ENCODE measurements at places on chromosomes 16 and 17. TPM values are rescaled to one million over a fixed set of nuclear protein-coding genes. Genes with fewer than 3 reads are reported as not detected.
A peak's percentile ranks its signal among the peaks of the same experiment; 100 is the strongest.

Gene CD7
- 635 TPM for total RNA-seq

Gene VAT1
- total RNA-seq = 34.7 TPM

Gene ADAM11
- 0.17 TPM for total RNA-seq

Gene SLC43A2
- 0.14 TPM for total RNA-seq

Gene TP53TG3B
- not detected for total RNA-seq

Gene IL17C
- total RNA-seq = not detected

Gene SLFN14
- not detected for total RNA-seq

Gene SLC13A2
- total RNA-seq = not detected

DNA sequence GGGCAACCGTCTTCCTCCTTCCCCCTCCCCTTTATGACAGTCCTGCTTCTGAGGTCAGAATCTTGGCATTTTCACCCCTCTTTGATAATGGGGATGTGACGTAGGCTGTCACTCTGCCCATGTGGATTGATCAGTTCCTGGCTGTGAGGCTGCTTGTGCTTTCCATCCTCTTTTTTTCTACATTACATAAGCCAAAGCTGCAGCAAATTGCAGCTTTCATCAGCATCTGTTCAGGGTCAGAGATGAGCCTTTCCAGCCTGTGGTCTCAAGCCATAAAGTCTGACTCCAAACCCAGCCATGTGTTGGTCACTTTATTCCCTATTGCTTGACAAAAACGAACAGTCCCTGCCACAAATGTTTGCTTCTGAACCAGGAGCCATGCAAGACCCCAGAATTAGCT lies 535.1 kb downstream of the CDH11 start:
- no peak overlapping the region for H3K4me3 ChIP-seq
- no peaks in the 10 kb centered on the region for H3K36me3 ChIP-seq
- H3K4me1 ChIP-seq = no peaks in the 10 kb centered on the region
- DNase-seq = no peak

DNA sequence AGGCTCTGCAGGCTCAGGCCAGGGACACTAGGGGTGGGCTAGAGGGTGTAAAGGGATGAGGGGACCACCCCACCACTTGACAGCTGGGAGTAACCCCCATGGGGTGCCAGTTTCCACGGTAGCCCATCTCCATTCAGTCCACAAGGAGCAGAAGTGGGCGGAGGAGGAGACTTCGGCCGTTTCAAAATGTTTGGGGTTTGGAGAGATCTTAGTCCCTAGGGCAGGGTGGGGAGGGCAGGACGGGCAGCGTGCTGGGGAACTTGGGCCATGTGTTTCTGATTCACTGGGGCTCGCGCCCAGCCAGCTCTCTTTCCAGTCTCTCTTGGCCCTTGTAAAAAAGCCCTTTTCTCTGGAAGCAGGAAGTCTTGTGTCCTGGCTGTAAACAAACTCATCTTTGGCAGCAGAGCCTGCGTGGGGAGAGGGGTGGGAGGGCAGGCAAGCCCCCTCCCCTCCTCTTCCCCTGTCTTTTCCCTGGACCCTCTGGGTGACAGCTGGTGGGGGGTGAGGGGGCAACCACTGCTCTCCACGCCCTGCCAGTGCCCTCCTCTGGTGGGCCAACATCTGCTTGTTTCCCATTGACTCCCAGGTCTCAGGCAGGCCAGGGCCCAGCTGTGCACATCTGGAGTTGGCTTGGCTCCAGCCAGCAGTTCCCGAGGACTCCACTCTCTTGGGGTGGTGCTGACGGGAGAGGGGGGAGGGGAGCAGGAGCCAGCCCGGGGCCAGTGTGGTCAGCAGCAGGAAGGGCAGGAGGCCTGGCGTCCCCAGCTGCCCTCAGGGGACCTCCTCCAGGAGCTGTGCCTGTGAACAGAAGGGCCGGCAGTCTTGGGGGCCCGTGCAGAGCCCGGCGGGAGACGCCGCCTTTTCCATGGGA lies 8.1 kb downstream of the CYGB start:
- H3K4me3 ChIP-seq = no peak overlapping the region
- no peak overlapping the region for H3K27ac ChIP-seq
- H3K36me3 ChIP-seq = no peaks in the 10 kb centered on the region
- no peaks in the 10 kb centered on the region for H3K27me3 ChIP-seq

DNA sequence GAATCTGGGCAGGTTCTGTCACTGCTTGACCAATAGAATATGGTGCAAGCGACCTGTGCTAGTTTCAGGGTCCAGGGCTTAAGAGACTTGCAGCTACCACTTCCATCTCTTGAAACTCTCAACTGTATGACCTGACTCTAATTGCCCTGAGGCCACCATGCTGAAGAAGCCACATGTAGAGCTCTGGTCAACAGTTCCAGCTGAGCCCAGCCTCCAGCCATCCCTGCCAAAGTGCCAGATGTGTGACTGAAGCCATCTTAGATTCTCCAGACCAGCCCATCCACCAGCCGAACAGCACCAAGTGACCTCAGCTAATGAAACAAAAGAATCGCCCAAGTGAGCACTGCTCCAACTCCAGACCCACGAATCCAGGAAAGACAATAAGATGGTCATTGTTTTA lies 3.4 kb upstream of the MT2A start:
- H3K4me1 ChIP-seq = peaks cover 36% of the 10 kb centered on the region
- DNase-seq = no peak
- H3K27ac ChIP-seq = no peak overlapping the region
- no peak overlapping the region for H3K4me3 ChIP-seq

GRCh38 chr17:79836972-79837887 lies 2.0 kb downstream of the CBX4 start:
- H3K27ac ChIP-seq = no peak overlapping the region
- H3K4me1 ChIP-seq = peaks cover 53% of the 10 kb centered on the region
- peak overlapping the region; percentile 88 for H3K4me3 ChIP-seq
- peaks cover 21% of the 10 kb centered on the region for H3K36me3 ChIP-seq
- peak; percentile 80 for DNase-seq
- peaks cover 20% of the 10 kb centered on the region for H3K27me3 ChIP-seq

DNA sequence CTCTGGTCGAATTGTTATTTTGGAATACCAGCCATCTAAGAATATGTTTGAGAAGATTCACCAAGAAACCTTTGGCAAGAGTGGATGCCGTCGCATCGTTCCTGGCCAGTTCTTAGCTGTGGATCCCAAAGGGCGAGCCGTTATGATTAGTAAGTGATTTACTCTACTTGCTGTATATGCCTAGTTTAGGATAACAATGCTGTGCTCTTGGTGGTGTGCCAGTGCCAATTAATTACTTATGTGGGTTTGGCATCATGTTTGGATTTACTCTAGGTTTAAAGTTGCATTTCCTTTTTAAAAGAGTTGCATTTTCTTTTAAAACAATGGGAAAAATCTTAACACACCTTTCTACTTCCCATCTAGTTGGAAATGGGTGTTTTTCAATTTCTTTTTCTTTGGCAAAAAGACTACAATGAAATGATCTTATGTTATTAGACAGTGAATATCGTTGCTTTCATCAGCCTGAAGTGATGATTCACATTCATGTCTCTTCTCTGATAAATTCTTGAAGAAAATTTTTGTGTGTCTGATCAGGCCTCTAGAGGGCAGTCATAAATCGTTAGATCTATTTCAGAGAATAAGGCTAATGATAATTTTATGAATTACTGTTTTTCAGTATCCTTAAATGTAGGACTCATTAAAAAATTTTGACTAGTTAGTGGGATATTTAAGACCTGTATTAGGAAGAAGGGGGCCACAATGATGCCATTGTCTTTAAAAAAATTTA lies 5.6 kb downstream of the SF3B3 start:
- peak overlapping the region; percentile 70 for H3K27ac ChIP-seq
- H3K4me1 ChIP-seq = peaks cover 60% of the 10 kb centered on the region
- no peak for DNase-seq
- H3K27me3 ChIP-seq = no peaks in the 10 kb centered on the region

DNA sequence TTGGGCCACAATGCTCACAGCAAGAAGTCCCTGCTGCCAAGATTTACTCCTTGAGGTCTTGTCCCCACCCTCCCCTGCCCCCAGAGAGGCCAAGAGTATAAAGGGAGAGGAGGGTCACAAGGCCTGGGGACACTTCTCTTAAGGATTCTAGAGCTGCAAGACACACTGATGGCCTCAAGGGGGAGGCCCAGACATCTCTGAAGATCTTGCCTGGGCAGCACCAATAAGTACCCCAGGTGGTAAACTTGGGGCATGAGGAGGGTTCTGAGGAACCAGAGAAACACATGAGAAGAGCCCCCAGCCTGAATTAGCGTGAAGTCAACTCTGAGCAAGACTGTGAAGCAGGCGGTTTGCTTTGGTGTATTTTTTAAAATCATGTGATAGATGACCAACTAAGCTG lies 26.8 kb upstream of the MTMR4 start:
- no peaks in the 10 kb centered on the region for H3K4me1 ChIP-seq
- no peak overlapping the region for H3K4me3 ChIP-seq
- peak; percentile 17 for DNase-seq
- no peaks in the 10 kb centered on the region for H3K36me3 ChIP-seq

DNA sequence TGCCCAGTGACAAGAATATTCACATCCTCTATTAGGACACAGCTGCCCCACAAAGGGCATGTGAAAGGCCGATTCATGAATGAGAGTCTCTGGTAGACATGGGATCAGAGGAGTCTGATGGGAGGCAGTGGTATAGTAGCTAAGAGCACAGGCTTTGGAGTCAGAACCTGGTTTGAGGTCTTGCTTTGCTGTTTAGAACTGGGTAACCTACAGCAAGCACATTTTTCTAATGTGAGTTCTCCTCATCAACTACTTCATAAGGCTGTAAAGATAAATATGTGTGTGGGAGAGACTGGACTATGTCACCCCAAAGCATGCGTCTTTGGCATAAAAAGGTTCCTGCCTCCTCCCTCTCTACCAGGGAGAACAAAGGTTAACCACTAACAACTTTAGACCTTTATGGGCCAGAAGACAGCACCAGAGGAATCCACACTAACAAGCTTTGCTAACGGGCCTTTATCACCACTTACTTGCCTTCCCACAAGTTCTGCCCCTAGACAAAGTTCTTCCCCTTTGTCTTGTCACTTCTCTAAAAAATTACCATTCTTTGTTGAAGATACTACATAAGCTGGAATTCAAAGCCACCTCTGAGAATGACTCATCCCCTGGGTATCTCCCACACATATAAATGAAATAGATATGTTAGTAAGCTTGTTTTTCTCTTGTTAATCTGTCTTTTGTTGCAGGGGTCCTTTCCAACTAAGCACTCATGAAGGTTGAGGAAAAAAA lies 21.1 kb downstream of the CDR2 start:
- H3K27me3 ChIP-seq = no peaks in the 10 kb centered on the region
- peak; percentile 55 for DNase-seq
- H3K27ac ChIP-seq = peak overlapping the region; percentile 96
- H3K4me3 ChIP-seq = peak overlapping the region; percentile 18
- H3K36me3 ChIP-seq = peaks cover 49% of the 10 kb centered on the region

- no peaks in the 10 kb centered on the region for H3K36me3 ChIP-seq
- no peaks in the 10 kb centered on the region for H3K27me3 ChIP-seq
- no peak overlapping the region for H3K27ac ChIP-seq
- peaks cover 2% of the 10 kb centered on the region for H3K4me1 ChIP-seq
- H3K4me3 ChIP-seq = no peak overlapping the region
Observed at GRCh38 chr17:19986941-19987861, 9.6 kb upstream of the AKAP10 start.
